Skin of body (tissue), 3 donors: ENCODE measurements at places on chromosomes 13 and 19.
A peak's percentile ranks its signal among the peaks of the same experiment; 100 is the strongest.

DNA sequence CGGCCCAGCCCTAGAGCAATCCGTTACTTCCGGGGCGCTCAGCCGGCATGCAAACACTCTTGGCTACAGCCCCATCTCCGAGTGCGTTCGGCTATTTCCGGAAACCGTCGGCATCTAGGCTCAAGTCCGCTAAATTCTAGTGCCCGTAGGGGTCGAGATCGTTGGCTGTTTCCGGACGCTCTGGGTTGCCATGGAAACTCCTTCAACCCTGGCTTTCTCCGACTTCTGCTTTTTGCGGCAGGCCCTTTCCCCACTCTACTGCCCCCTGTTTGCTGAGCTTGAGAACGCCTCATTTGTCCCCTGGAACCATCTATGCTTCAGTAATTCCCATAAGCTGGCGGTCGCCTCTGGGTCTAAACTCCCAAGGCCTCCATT, 534 bp upstream of the PIK3R2 start:
- peak; percentile 97 for DNase-seq

GRCh38 chr19:12793290-12794195, 2.3 kb downstream of the JUNB start:
- peak; percentile 94 for DNase-seq

DNA sequence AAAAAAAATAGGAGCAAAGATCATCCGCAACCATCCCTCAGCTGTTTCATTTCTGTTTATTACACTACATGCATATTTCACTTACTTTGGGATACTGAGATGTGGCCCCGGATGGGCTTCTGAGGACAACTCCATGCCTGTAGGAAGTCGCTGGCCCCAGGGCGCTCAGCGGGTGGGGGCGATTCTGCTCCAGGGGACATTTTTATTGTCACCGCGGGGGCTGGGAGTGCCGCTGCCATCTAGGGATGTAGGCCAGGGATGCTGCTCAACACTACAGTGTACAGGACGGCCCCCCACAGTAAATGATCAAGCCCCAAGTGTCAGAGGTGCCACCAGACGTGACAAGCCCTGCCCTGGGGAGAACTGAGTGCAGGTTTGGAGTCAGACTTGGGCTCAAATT, 6.4 kb upstream of the BST2 start:
- DNase-seq = no peak

DNA sequence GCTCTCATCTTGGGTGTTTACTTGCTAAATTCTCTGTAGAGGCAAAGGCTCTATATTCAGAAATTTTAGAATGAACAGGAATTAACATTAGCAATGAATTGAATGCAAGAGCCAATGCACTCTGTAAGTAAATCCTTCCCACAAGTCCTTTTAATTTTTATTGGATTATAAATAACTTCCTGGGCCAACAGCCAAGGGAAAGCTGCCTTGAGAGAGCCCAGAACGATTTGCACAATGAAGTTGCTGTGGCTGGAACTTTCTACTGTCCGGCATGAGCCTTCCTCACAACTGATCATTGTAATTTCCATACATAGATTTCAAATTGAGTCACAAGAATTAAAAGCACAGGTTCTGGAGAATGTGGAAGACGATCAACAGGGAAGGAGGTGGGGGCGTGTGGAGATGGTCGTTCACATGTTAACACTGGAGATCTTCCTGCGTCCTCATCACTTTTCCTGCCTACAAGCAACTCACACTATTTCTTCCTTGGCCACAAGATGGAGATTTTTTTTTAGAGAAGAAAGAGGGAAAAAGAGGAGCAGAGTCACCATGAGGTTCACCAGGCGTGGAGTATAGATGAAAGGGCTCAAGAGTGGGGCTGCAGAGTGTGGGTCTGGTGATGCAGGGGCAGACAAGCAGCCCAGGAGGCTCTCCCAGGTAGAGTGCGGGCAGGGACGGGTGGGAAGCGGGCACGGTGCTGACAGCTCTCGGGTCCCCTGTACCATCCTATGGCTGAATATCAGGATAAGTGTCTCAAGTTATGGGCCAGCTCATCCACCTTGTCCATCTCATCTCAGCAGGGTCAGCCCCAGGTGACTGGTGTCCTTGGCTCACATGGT, 110.7 kb downstream of the SOX1 start:
- DNase-seq = peak; percentile 8

DNA sequence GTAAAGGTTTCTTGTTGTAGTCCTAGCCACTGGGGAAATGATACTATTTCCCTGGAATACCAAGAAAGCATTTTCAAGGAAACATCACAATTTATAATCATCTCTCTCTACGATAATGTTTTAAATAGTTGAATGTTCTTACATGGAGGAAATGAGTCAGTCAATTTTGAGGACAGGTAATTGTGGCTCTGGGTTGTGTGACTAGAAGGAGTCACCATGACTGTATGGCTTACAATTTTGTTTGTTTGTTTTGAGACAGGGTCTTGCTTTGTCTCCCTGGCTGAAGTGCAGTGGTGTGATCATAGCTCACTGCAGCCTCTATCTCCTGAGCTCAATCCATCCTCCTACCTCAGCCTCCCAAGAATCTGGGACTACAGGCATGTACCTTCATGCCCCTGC, 47.4 kb downstream of the COG3 start:
- DNase-seq = no peak

DNA sequence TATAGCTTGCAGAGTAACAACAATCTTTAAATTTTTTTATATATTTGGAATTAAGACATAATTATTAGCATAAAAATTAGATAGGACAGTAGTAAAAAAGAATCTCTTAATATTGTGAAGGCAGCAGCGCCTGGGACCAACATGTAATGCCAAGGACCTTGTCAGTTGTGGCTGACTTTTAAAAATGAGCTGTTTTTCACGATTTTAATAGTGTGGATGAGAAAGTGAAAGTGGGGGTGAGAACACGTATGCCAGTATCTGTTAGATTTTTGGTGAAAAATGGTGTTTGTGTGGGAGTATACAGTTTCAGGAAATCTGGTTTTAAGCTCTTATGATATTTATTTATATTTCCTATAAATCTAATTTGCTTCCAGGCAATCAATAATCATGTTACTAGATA, 125.2 kb downstream of the LMO7 start:
- no peak for DNase-seq

DNA sequence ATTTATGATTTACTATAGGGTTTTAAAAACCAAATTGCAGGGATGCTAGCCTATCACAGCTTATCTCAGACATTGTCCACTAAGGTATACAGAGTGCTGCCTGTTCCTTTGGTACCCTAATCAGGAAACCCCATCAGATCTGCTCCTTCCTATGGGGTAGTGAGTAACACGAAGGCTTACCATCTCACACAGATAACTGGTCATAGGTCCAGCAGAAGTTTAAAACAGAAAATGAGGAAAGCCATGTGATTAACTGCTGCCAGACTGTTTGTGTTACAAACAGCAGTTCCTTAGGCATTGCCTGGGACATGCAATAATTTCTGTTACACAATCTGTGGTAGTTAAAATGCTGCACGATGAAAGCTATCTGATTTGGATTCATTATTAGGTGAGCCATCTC, 53.5 kb upstream of the ALOX5AP start:
- no peak for DNase-seq

DNA sequence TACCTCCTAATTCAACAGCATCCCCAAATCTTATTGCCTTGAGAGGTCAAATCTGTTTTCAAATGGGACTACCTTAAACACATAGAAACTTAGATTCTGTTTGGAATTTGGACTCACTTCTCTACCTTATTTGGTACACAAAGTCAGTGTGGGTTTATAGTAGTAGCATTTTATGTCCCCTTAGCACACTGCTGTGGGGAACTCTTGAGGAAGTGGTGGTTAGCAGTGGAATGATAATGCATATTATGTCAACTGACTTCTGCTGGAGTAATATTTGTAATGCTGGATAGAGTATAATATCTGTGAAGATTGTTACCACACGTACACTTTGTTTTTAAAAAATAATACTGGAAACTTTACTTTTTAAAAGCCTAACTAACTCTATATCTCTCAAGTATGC, 386.3 kb downstream of the NDFIP2 start:
- DNase-seq = no peak

DNA sequence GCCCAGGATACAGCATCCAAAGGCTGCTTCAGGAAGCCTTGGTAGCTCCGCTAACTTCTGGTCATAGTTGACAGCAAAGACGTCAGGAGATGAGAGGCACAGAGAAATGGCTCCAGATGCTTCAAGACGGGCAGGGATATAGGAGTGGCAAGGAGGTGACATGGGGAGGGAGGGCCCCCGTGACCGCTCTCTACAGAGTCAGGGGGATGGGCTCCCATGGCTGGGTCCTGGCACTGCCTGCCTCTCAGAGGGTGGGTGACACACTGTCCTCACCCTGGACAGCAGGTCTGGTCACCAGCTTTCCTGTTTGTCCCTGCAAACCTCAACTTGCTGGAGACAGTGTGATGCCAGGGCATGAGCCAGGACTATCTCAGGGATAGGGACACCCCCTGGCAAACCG, 10.3 kb upstream of the ZNF14 start:
- no peak for DNase-seq

DNA sequence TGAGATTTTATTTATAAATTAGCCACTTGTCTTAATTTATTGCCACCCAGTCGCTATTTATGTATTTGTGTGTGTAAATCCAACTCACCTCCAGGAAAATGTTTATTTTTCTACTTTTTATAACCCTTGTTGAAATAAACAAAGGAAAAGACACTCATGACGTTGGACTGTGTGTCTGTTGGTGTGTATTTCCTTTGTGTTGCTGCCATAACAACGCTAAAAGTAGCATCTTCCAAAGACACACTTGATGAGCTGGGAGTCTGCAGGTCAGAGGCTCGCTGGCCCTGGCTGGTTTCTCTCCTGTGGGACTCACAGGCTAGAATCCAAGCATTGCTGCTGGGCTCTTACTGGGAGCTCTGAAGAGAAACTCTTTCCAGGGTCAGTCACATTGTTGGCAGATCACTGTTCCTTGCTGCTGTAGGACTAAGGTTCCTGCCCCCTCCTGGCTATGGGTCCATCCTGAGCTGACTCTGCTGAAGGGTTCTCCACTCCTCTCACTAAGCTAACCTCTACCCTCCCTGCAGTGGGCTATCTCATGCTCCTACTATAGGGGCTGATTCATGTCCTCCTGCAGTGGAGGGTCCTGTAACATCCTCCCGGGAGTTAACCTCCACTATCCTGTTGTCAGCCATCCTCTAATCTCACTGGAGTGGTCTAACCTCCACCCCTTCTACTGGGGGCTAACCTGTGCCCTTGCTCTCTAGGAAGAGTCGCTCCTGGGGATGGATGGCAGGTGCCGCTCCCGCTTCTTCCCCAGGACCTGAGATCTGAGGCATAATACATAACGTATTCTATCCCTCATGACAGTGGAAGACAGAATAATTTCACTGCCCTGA, 2.1 kb downstream of the IFNL2 start:
- no peak for DNase-seq

GRCh38 chr13:65488606-65489005, 1741.5 kb downstream of the PCDH9 start:
- DNase-seq = no peak

DNA sequence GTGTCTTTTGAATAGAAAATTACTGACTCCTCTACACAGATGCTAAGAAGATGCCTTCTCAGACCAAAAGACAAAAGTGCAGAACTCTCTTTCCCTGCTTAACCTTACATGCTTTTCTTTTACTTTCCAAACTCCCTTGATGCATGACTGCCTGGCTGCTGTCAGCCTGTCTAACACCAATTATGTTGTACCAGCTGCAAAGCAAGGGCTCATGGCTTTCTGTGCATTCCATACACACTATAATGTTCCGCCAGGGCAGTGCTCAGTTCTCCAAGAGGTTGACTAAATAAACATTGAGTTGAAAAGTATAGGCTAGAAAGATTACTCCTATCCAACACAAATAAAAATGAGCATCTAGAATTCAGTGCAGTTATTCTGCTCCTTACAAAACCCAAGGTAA, 330.4 kb upstream of the NBEA start:
- DNase-seq = no peak

DNA sequence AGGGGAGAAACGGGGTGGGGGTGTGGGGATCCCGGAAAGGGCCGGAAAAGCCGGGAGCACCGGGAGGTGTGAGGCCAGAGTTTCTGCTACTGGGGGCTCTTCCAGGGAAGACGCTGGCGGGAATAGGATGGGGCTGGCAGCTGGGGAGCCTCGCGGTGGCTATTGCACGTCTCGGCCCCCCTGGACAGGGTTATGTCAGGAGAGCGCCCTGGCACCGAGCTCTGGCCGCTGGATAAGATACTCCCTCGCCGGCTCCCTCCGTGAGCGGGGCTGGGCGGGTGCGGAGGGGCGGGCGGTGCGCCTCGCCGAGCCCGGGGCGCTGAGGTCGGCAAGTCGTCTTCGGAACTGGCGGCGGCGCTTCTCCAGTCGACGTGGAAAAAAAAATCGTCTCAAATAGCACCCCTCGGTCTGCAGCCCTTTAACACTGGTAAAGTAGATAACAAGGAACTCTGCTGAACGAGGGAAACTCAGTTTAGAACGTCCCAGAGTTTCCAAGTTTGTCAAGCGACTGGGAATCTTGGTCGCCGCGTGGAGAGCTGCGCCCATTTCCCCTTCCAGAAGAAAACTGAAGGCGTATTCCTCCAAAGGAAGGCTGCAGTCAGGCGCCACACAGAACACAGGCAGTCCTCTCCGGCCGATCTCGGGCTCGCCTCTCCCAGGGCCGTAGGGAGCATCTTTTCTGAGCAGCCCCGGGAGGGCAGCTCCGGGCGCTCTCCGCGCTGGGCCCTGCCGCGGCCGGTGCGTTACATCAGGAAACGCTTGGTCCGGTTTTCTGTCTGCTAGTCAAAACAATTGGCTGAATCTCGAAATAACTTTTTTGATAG, 115.1 kb downstream of the KCNRG start:
- no peak for DNase-seq

DNA sequence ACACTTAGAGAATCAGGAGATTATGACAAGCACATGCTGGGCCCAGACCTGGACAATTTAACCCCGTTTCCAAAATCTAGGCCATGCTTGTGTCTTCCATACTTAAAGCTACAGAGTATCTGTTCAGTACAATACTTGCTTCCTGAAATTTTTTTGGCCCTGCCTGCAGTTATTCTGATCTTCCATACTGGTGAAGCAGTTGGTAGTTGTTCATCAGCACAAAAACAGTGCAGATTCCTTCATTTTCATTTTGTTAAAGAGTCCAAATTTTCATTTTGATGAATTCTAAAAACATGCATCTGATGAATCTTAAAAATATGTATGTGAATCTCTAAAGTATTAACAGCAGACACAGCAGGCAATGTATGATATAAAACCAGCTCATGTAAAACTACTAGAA, 49.2 kb downstream of the POLR1D start:
- no peak for DNase-seq

DNA sequence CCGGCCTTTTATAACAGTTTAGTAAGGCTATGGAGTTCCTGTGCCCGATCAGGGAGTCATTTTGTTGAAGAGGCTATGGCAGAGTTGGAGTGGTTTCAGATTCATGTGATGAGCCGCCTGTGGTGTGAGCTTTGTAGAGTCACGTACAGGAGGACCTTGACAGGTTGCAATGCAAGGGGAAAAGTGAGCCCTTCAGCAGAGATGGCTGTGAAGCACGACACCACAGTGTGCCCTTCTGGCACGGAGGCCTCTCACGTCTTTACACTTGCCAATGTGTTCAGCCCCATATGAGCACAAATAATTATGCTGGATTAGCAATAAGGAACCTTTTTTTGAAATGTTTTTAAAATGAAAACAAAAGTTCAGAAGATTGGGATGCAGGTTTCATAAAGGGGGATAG, 499.8 kb downstream of the LIG4 start:
- no peak for DNase-seq
